Naive thymus-derived CD8-positive, alpha-beta T cell (primary cell): ENCODE measurements at places on chromosomes 11 and 22. TPM values are rescaled to one million over a fixed set of nuclear protein-coding genes. Genes with fewer than 3 reads are reported as not detected.

DNA sequence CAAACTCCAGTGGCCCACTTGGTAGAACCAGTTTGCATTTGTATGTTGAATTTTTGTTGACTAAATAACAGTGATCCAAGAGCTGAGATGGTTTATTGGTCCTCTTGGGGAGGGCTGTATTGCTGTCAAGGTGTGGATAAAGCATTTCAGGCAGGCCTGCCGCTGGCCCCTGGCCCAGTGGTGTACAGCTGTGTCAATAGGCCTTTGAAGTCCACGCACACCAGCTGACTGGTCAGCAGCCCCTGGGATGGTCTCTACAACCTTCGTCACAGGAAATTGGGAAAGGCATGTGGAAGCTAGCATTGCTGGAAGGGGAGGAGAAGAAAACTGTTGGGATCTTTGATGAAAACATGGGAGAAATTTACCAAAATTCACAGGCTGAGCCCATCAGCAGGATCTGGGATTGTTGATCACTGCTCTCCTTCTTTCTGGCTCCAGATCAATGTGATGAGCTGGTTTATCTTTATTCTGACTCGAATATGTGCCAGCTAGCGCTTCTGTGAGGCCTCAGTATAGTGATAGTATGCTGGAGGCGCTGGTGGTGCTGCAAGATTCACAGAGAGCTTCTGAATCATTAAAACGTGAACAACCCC lies 12.5 kb upstream of the E2F8 start:
- H3K27me3 ChIP-seq, result peaks cover 20% of the 10 kb centered on the region
- DNase-seq, result no peak
- H3K36me3 ChIP-seq, result peaks cover 8% of the 10 kb centered on the region
- no peaks in the 10 kb centered on the region for H3K4me1 ChIP-seq
- H3K4me3 ChIP-seq, result no peak overlapping the region

DNA sequence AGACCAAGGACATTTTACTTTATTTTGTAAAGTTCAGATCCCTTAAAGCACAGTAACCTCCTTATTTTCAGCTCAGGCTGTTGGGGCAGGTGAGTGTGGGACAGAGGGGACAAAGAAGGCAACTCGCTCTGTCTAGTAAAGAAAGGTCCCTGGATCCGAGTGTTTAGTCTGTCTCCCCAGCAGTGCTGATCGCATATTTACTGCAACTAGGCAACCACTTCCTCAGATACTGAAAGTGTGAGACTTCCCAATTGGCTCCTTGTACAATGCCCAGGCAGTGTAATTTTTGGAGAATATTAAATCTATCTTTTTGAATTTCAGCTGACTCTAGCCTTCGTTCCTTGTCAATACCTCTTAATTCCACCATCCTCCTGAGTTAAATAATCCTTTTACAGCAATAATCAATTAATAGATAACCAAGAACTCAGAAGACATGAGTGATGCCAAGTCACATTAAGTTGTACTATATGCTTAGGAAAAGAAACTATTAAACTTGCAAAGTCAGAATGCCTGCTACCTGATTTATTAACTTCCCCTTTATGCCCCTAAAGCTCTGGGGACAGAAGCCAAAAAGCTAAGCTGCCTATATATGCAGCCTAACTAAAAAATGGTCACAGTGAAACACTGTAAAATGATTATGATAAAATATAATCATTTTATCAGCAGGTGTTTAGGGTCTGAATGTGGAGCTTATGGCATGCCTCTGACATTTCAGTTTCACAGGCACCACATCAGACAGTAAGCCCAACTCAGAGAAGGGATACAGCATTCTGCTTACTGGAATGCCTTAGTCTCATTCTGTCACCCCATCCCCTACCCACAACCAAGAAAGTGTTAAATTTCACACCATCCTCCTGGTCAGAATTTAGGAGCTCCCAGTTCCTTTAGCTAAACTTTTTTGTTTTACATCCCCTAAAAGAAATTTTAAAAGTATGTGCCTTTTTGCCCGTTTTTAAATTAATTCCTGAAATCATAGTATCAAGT lies 138.7 kb downstream of the TRIM44 start:
- H3K36me3 ChIP-seq, result peaks cover 24% of the 10 kb centered on the region
- no peak for DNase-seq
- H3K4me1 ChIP-seq, result peaks cover 14% of the 10 kb centered on the region
- no peaks in the 10 kb centered on the region for H3K27me3 ChIP-seq

The GAS2 gene
- total RNA-seq, result 5.7 TPM

GRCh38 chr11:129223701-129224149 lies 31.6 kb upstream of the ARHGAP32 start:
- no peak for DNase-seq
- no peak overlapping the region for H3K27ac ChIP-seq
- peaks cover 17% of the 10 kb centered on the region for H3K36me3 ChIP-seq
- no peak overlapping the region for H3K4me3 ChIP-seq
- H3K27me3 ChIP-seq, result no peaks in the 10 kb centered on the region
- no peaks in the 10 kb centered on the region for H3K4me1 ChIP-seq
